K562 (cell line): ENCODE measurements at places on chromosomes 16 and 17. TPM values are rescaled to one million over a fixed set of nuclear protein-coding genes. Genes with fewer than 3 reads are reported as not detected.

Gene MLLT6
- total RNA-seq: 61.3 and 71.7 TPM in 2 replicates

Gene KRT25
- total RNA-seq: not detected in 2 replicates

Gene STH
- not detected in 2 replicates for total RNA-seq

Gene FCSK
- total RNA-seq: 18.6 and 19.0 TPM in 2 replicates

Gene KRTAP3-1
- total RNA-seq: not detected in 2 replicates

DNA sequence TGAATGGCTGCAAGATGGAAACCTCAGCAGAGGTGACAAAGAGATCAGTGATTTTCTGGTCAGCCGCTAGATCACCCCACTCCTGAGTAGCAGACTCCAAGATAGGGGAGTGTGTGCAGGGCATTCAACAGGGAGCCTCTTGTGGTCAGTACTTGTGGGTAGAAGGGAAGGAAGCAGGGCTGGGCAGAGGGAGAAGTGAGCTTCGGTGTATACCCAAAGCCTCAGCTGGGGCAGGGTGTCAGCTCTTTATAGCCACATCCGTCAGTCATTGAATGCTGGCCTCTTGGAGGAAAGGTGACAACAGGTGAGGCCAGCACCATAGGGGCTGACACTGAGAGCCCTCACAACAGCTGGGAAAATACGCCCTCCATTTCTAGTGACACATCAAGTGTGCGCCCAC, 2.2 kb upstream of the SLC12A3 start:
- DNase-seq: no peak

DNA sequence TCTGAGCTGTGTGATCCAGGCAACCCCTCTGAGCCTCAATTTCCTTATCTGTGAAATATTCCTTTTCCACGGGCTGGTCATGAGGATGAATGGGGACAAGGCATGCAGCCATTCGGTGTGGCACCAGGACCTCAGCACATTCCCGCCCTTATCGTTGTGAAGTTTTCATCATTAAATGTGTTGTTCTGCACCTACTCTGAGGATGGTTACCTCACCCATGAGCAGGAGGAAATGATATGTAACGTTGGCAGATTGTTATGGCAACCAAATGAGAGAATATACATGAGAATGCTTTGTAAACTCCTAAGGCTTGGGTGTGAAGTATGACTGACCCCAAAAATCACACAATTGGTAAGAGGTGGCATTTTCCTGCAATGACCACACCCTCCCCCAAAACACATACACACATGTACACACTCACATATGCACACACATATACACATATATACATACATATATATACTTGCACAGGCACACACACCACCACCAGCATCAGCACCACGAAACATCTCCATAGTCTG, 39.5 kb downstream of the SMARCE1 start:
- no peak for DNase-seq

DNA sequence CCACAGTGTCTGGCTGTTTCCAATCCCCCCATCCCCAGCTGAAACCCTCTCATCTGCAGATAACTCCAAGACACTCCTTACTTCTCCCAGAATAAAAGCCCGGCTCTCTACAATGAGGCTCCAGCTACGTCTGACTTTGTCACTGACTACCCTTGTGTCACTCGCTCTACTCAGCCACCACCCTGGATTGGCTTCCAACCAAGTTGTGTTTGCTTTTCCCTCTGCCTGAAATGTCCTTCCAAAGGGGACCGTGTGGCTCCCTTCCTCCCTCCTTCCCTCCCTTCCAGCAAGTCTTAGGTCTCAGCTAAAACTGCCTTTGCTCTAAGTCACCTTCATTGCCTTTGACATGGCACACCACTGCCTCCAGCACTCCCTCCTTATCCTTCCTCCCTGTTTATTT, 42.8 kb downstream of the CDH1 start:
- DNase-seq: no peak

- DNase-seq: peak; percentile 62
Observed at GRCh38 chr16:82639666-82640336, 13.0 kb downstream of the CDH13 start.

- no peak for DNase-seq
Observed at GRCh38 chr17:17988427-17988945, 15.8 kb downstream of the DRC3 start.

GRCh38 chr16:84065536-84066132, 23.0 kb upstream of the SLC38A8 start:
- peak; percentile 68 for DNase-seq

DNA sequence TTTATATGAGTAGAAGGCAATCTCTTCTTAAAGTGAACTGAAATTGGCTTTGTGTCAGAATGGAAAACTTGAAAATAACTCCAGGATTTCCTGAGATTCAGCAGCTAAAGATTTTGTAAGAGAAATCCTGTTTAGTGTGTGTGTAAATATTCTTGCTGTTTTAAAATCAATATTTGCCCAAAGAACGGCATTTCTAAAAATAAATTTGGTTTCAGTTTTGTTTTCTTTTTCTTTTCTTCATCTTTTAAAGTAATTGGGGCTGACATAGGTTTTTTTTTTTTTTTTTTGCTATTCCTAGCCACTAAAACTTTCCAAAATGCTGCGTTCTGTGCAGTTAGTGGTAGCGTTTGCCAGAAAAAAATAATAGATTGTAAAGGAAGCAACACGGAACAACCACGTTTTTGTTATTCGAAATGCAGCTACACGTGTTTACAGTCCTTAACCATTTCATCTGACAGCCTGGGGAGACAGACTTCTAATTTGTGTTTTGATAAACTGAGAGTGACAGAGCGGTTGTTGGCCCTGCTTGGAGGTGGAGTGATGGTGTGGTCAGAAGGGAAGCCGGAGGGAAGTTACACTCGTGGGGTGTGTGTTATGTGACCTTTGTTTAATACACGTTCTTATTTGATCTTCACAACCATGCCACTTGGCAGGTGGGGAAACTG, 21.6 kb upstream of the SMPD3 start:
- no peak for DNase-seq
